GF-D8 (cell line): ENCODE measurements at places on chromosomes 7 and 10.

DNA sequence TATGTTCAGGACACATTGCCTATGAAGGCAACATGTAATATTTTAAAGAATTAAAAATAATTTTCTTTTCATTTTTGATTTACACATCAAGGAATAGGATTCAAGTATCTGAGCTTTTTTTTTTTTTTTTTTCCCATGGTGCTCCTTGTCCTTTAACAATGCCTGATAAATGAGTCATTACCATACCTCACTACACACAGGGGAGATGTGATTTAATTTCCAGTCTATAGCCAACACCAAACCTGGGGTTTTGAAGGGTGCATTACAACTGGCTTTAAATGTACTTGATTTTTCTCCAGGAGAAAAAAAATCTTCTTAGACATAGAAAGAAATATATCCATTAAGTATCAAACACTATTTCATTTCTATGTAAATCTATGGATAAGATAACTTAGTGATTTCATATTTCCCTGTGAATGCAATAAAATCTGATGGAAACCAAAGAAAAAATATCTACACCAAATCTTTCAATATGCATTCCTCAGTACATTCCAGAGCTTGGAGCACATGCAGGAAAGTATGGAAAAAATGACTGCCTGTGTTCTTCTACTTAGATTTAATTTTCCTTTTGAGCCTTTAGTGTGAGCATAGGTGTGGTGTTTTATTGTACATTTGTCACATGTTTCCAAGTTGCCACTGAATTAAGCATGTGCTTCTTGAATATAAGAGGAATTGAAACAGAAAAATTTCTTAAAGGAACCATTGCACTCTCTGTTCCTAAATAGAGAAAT is 204.8 kb upstream of the MEOX2 start:
- DNase-seq, result no peak

DNA sequence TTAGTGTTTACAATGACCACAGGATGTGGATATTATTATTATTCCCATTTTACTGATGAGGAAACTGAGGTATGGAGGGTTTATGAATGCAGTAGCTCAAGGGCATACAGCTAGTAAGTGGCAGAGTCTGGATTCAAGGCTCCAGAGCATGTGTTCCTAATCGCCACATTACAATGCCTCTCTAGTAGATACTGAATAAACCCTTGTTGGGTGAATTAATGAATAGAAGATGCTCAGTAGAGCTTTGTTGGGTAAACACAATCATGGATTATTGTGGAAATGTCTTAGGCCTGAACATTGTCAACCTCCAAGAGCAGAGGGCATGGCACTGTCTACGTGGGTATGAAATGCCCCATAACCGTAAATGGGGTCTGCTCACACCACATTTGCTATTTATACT is 545.3 kb downstream of the LRMDA start:
- DNase-seq, result no peak

DNA sequence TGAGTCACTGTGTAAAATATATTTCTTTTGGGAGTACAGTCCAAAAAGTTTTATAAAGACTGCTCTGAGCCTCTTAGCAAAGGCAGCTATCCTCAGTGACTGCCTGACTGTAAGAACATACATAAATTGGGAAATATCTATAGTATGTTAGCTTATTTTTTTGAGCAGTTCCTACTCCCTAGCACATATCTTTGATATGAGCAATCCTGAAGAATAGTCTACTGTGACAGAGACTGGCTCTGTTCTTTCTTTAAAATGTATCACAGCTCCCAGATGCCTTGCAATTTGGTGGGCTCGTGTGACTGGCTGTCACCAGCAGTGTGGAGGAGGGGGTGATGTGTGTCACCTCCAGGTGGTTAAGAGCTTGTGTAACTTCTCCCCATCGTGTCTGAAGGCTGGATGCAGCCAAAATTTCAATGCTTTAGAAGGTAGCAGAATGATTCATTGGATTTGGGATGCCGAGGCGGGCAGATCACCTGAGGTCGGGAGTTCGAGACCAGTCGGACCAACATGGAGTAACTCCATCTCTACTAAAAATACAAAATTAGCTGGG is 47.9 kb downstream of the MTERF1 start:
- DNase-seq, result no peak

GRCh38 chr7:137829337-137829992 is 17.3 kb downstream of the DGKI start:
- DNase-seq, result no peak

DNA sequence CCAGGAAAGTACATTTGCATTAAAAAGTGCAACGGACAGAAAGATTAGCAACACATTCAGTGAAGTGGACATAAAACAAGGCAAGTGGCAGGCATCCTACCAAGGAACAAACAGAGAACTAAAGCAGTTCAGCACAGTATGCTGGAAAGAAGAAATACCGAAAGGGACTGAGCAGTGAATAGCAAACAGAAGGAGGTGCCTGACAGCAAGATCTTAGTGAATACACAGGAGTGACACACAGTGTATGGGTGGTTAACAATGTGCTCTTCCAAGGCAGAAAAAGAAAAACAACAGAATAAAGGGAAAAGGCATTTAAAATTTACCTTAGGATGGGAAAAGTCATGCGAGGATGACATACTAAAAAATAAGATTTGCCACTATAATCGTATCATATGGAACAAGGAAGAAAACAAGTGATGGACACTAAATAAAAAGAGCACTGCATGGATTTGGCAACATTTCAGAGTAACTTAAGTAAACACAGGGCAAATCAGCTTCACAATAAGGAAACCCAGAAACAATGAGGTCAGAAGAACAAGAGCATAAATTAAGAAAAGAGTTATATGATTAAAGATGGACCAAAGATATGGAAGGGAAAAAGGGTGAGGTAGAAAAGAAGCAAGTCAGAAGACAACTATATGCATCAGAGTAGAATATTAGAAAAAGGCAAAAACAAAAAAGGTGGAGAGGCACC is 29.5 kb downstream of the MEST start:
- DNase-seq, result no peak

GRCh38 chr10:124267231-124267885 is 151.4 kb downstream of the OAT start:
- no peak for DNase-seq

DNA sequence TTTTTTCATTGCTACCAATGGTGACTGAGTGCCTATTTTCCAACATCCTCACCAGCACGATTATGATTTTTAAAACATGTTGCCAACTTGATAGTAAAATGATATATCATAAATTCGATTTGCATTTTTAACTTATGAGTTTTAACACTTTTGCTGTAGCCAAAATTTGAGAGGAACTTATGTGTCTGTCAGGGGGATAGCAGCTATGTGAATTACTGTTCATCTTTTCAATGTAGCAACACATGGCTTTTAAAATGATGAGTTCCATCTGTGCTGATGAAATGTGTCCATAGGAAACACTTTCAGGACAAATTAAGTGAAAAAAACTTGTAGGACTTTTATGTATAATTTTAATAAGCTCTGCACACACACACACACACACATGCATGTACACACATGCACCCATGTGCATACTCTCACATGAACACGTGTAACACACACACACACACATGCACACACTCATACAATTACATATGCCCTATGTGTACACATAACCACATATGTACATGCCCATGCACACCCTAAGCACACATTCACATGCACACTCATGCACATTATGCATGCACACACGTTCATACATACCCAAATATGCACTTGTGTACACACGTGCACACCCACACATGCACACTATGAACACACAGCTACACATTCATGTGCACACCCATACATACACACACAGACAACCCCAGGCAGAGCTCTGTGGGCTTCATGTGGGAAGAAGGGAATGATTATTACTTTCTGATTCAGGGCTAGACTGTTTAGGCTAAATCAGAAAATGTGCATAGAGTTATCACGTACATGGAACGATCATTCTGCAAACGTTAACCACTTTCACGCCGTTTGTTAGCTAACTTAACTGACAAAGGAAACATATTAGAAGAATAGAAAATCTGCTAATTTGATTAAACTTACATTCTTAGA is 68.9 kb downstream of the C10orf143 start:
- no peak for DNase-seq

DNA sequence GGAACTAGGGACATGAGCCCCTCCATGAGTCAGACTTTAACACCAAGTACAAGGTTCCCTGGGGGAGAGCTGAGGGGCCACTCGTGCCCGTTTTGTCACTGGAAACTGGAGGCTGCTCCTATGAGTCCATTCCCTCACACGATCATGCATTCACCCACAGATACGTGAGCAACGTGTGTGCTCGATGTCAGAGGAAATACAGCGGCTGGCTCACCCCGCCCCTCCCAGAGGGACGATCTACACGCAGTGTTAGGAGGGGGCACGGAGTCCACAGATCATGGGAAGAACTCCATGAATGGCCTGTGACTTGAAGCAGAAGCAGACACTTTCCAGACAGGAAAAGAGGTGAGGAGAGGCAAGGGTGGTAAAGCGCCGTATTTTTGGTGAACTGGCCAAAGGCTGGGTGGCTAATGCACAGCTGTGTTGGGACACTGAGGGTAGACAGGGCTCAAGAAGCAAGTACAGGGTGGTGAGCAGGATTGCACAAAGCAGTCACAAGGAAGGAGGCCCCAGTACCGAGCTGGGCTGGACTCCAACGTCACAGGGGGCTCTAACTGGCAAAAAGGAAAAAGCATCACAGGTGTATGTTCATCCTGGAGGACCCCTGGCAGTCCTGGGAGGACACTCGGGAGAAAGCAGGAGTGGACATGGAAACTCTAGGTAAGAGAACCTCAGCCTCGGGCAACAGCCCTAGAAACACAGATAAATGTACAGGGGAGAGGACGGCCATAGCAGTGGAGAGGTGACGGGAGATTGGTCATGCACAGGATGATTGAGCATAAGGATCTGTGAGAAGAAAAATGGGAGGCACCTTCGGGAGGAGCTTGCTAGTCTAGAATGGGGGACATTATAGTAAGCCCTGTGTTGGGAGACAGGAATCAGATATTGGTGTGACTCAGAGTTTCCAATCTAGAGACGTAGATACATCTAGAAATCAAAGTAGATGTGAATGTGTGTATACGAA is 41.2 kb downstream of the TNS3 start:
- no peak for DNase-seq

DNA sequence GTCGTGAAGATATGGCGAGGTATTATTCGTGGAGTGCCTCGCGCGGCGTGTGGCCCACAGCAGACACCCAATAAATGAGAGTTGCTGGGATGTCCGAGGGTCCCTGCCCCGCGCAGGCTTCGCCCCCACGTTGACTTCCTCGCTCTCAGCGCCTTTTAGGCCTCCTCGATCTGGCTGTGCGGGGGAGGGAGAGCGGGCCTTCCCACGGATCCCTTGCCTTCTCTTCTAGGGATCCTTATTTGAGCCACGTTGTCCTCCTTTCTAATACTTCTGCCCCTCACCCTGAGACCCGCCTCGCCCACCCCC is 660 bp downstream of the VCL start:
- no peak for DNase-seq

DNA sequence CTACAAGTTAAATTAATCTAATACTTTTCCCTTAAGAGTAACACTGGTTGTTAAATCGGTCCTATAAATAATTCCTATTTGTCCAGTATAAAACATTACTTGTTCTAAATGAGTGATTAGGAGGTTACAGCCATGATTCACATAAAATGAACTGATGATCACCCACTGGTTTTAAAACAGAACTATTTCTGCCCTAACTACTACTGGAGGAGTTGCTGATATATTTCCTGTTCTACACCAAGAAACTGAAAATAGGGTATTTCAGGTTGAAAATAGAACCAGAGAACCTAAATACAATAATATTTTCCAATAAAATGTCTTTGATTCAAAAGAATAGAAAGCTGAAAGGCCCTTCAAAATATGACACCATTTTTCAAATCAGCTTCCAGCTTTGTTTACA is 30.9 kb downstream of the DNAJC1 start:
- DNase-seq, result no peak

- no peak for DNase-seq
Observed at GRCh38 chr10:68135922-68136792, 26.9 kb downstream of the MYPN start.

DNA sequence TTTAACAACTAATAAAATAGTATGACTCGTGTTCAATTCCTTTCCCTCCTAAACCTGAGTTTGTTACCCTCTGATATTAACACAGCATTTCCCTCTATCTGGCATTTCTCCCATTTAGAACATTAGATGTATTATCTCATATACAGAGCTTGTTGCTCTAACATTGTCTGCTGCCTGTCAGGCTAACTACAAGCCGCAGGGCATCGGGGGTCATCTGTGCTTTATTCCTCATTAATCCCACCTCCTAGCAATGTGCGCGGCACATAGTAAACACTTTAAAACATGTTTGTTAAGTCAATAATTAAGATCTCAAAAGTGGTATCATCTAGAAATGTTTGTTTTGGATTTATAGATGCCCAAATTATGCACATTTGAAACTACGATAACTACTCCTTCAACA is 52.9 kb upstream of the NEBL start:
- DNase-seq, result no peak

DNA sequence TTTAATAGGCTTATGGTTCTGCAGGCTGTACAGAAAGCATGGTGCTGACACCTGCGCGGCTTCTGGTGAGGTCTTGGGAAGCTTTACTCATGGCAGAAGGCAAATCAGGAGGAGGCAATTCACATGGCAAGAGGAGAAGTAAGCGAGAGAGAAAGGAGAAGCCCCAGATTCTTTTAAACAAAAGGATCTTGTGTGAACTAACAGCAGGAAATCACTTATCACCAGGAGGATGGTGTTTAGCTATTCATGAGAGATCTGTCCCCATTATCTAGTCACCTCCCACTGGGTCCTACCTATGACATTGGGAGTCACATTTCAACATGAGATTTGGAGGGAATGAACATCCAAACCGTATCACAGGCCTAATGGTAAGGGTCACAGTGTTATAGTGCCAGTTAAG is 678.0 kb upstream of the KCND2 start:
- no peak for DNase-seq

DNA sequence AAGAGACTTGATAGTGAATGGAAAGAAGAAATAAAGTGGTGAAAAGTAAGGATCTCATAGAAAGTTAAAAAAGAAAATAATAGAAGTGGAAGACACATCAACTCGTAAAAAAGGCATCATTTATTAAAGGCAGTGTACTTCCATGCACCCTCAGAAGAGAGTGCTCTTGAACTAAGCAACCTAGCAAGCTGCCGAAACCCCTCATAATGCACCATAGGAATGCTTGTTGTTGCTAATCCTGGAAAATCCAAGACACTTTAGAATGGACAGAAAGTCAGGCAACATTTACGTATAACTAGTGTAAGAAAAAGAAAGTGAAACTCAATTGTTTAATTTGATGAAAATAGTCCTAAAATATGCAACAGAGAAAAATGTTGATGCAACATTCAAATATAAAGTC is 12.8 kb downstream of the TFPI2 start:
- DNase-seq, result no peak

- no peak for DNase-seq
Observed at GRCh38 chr7:128135515-128136214, 104.4 kb upstream of the LRRC4 start.

- DNase-seq, result no peak
Observed at GRCh38 chr7:112116358-112116757, 89.8 kb downstream of the DOCK4 start.

DNA sequence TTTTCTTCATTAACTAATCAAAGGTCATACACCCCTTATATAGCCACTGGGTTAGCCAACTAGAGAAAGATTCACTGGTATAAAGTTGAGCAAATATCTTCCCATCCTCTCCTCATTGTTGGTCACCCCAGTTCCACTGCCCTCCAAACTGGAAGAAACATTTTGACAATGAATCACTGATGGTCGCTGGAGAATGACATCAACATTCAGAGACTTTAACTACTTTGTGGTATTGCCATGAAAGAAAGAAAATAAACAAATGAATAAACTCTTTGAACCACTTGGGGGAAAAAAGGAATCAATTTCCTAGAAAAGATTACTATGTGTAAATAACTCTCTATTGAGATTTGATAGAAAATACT is 23.4 kb downstream of the HYCC1 start:
- no peak for DNase-seq
